Left cardiac atrium (tissue), 4 donors: ENCODE measurements at places on chromosomes 11 and 22.
A peak's percentile ranks its signal among the peaks of the same experiment; 100 is the strongest.

DNA sequence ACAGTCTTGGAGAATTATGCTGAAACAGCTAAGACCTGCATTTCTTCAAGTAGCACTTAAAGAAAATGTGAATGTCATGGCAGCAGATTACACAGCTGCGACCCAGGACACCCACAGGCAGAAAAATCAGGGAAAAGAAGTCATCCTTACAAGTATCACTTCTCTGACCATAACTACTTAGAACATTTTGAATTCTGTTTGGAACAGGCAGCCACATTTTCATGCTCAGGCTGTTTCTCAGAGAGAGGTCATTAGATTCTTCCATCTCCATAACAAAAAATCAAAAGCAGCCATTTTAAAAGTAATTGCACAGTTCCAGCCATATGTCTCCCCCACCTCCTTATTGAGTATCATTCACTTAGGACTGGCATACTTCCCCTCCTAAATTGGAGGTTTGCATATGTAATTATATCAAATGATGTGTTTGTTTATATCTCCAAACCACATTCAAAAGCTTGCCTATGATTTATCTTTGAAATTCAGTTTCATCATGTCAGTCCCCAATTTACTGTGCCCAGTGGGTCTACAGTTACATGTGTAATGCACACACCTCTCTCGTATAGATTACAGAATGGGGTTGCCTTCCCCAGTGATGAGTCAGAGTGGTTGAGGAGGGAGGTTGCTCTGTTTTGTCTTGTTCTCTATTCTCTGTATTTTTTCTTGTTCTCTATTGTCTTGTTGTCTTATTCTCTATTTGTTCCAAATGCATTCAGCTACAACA is 276.5 kb upstream of the MTNR1B start:
- no peak for DNase-seq

DNA sequence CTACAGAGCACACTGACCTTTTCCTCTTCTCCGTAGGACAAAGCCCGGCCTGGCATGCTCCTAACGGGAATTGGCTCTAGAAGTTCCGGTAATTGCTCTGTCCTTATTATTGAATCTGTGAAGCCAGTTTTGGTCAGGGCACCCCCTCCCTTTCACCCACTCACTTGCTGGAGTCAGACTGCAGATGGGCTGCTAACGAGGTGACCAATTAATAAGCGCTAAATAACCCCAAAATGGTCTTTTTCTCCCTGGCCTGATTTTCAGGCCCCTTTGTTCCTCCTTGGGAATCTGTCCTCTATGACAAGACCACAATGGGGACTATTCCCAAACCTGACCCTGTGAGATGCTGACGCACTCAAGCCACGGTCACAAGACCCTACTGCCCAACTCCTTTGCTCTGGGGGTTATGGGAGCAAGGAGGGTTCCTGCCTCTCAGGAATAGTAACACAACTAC is 610.0 kb upstream of the CADM1 start:
- no peak for DNase-seq

DNA sequence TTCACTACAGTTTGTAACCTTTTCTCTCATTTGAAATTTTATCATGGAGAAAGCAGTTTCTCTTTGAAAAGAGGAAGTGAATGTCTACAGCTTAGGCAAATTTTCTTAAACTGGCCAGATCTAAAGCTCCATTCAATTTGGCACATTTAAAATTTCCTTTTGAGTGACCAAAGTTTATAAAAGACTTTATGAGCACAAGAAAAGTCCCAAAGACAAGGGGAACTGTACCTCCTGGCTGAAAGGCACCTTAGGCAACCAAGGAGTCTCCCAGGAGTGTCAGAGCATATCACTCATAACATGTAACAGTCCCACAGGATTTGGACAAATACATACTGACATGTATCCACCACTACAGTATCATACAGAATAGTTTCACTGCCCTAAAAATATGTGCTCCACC is 41.3 kb downstream of the NARS2 start:
- DNase-seq: no peak

GRCh38 chr11:73539506-73540084 is 58.3 kb downstream of the FAM168A start:
- DNase-seq: no peak

- DNase-seq: peak; percentile 32
Observed at GRCh38 chr11:47724041-47724729, 9.0 kb upstream of the AGBL2 start.

DNA sequence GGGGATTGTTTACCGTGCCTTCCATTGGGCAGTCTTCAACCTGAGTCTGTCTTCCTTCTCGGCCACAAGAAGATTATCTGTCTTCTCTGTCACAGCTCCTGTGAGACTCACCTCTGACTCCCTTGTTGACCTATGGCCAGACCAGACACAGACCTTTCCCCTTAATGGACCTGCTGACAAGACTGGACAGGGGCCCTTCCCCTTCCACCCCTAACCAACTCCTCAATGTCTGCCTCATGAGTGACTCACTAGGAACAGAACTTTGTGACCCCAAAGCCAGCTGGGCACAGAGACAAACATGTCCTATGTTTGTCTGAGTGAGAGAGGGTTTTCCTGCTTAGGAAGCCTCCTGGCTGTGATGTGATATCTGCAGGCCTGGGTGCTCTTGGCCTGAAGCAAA is 405.0 kb downstream of the BRD1 start:
- DNase-seq: no peak

DNA sequence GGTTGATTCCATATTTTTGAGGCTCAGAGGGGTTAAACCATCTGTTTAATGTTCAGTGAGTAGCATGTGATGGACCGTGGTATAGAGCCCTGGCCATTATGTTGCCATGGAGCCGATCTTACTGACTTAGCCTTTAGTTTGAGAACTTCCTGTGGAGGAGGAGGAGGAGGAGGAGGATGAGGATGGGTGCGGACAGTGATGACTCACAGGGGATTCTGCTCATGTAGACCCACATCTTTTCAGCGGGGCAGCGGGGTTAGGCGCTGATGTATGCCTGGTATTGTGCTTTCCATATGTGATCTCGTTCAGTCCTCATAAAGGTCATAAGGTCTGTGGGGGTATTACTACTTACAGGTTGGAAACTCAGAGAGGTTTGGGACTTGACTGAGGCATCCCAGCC is 13.9 kb downstream of the STX3 start:
- no peak for DNase-seq
